Activated naive CD4-positive, alpha-beta T cell treated with anti-CD3 and anti-CD28 coated beads for 36 hours (primary cell): ENCODE measurements at places on chromosomes 7 and 10. TPM values are rescaled to one million over a fixed set of nuclear protein-coding genes. Genes with fewer than 3 reads are reported as not detected.

- H3K27me3 ChIP-seq: no peaks in the 10 kb centered on the region
- no peak overlapping the region for H3K27ac ChIP-seq
- no peak for DNase-seq
- no peaks in the 10 kb centered on the region for H3K36me3 ChIP-seq
Observed at GRCh38 chr7:76106893-76107292, 59.0 kb downstream of the MDH2 start.

The AFAP1L2 gene
- 0.86 TPM for total RNA-seq

The GRID1 gene
- total RNA-seq: not detected

GRCh38 chr10:45599021-45599603 lies 73.5 kb downstream of the ZFAND4 start:
- H3K36me3 ChIP-seq: no peaks in the 10 kb centered on the region
- H3K4me1 ChIP-seq: peaks cover 6% of the 10 kb centered on the region
- H3K4me3 ChIP-seq: no peak overlapping the region
- no peak overlapping the region for H3K27ac ChIP-seq
- DNase-seq: no peak
- H3K27me3 ChIP-seq: peaks cover 6% of the 10 kb centered on the region

DNA sequence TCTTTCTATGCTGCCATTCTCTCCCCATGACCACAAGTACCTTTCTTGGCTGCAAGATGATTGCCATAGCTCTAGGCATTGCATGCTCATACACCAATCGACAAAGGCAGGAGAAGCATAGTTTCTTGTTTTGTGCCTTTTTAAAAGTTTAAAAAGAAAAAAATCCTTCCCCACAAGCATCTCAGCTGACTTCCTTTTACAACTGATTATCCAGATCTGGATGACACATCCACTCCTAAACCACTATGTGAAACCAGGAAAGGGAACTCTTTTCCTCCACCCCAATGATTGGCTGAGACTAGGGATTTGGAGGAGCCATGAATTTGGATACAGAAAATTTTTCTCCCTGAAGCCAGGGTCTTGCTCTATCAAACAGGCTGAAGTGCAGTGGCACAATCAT lies 14.5 kb upstream of the LRRC4 start:
- no peak overlapping the region for H3K27ac ChIP-seq
- H3K4me3 ChIP-seq: no peak overlapping the region
- H3K27me3 ChIP-seq: no peaks in the 10 kb centered on the region
- no peaks in the 10 kb centered on the region for H3K36me3 ChIP-seq

DNA sequence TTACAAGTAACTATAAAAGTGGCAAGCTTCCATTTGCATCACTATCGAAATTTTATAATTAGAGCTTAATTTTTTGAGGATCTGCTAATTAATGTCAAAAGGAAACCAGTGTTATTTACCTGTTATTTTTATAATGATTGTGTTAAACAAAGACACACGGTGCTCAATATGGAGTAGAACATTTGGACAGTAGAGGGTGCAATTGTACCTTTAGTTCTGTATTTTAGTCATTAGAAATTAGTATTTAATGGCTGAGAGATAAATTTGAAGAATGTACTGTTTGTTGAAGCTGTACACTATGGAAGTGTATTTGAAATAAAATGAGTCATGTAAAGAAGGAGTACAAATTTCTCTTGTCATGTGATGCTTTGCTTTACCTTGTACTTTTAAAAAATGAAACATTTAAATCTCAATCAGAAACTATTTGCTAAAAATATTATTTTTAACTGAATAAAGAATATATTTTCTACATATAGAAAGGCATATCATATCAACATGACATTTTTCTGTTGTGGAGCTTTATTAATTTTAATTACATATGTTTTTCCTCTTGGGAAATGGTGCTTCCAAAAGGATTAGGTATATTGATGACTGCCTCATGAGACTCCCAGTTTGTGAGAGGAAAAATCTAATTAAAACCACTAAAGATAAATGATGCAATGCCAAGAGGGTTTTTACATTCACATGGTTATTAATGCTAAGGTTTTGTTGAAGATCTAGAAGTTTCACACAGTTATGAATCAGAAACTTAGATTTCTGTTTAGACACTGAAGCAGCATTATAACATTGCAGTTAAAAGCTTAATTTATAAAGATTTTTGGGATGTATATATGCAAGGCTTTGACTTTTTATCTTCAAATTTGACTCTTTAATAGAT lies 10.4 kb upstream of the PRKG1 start:
- H3K4me3 ChIP-seq: no peak overlapping the region
- no peaks in the 10 kb centered on the region for H3K36me3 ChIP-seq
- peaks cover 3% of the 10 kb centered on the region for H3K27me3 ChIP-seq
- H3K27ac ChIP-seq: no peak overlapping the region
